Cerebellum (tissue), 4 donors: ENCODE measurements at places on chromosomes 1 and 21. TPM values are rescaled to one million over a fixed set of nuclear protein-coding genes. Genes with fewer than 3 reads are reported as not detected.

Gene ADAMTSL4
- total RNA-seq: 0.36 TPM

Gene NUDT4B
- 4.3 TPM for total RNA-seq

Gene SLC16A4
- total RNA-seq: 20.8 TPM

Gene FCRLB
- total RNA-seq: 1.4 TPM

Gene SLC22A15
- 32.8 TPM for total RNA-seq

GRCh38 chr1:18414872-18415447, 65.8 kb upstream of the KLHDC7A start:
- DNase-seq: no peak

DNA sequence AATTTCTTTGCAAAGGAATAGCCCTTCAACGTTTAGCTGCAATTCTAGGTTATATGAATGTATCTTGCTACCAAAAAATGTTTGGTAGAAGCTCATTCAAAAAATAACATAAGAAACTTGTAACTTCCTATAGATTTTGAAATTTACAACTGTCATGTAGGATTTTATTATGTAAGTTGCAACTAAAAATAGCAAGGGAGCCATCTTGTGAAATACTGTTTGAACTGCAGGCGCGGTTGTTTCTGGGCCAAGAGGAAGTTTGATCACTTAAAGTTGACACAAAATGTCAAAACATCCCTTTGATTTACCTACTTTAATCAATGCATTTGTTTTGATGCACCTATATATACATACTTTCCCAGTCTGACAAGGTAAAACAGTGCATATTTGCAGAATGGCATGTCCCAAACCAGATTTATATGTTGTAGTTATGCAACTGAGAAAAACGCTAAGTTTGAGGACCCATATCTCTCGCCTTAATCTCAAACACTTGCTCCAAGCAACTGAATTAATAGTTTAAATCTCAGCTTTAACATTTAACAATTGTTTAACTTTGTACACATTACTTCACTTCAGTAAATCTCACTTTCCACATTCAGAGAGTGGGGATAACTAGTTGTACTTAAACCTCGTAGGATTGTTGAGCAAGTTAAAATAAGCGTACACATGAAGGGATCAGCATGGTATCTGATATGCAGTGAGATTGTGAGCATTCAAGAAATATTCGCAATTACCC, 63.9 kb downstream of the KCNK2 start:
- no peak for DNase-seq

DNA sequence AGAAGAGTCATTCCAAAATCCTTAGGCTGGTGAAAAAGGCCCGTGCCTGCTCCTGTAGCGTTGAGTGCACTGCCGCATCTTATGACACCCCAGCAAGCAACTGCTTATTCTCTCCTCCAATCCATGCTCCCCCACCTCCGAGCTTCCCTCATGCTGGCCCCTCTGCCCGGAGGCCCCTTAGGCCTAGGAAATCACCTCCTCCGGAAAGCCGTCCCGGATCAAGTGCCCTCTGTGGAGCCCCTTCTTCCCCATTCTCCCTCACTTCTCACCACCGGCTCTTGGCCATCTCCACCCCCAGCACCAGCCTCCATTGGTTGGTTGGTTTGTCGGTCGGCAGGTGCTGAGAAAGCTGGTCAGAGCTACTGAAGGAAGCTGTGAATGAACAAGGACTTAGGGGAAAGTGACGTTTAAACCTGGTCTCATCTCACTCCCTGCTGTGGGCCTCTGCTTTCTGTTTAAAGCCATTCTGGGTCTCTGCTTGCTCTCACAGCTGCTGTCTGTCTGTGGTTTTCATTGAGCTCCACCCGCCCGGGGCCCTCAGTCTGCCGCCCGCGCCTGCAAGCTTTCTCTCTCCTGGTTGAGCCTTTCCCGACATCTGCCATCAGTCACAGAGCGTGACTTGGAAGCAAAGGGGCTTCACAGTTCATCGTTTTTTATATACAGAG, 122.2 kb downstream of the KCNN3 start:
- no peak for DNase-seq

GRCh38 chr1:58062635-58063034, 483.9 kb downstream of the OMA1 start:
- no peak for DNase-seq

GRCh38 chr1:32138965-32139364, 31.1 kb downstream of the KPNA6 start:
- DNase-seq: no peak

DNA sequence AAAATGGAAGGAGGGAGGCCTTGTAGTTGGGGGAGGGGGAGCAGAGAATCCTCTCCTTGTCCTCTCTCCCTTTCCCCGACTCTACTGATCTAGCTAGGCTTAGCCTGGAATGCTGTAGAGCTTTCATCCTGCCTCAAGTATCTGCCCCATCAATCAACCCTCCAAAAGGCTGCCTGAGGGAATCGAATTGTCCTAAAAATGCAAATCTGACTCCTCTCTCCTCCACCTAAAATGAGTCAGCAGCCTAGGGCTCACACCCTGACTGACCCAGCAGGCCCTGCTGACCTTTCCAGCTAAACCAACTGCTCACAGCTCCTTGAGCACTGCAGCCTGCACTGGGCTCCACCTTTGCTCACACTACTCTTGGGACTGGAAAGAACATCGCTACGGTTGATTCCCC, 2.8 kb downstream of the HPDL start:
- DNase-seq: no peak

GRCh38 chr1:157245823-157246222, 107.6 kb upstream of the ETV3 start:
- DNase-seq: no peak

GRCh38 chr1:19398309-19398760, 86.2 kb downstream of the SLC66A1 start:
- DNase-seq: no peak

GRCh38 chr1:110765640-110766335, 91.0 kb upstream of the KCNA3 start:
- DNase-seq: peak; percentile 55

GRCh38 chr1:157955221-157955620, 38.2 kb upstream of the KIRREL1 start:
- DNase-seq: no peak

- DNase-seq: peak; percentile 7
These were observed 1.7 kb upstream of the VWA1 start for GRCh38 chr1:1433804-1434130.

DNA sequence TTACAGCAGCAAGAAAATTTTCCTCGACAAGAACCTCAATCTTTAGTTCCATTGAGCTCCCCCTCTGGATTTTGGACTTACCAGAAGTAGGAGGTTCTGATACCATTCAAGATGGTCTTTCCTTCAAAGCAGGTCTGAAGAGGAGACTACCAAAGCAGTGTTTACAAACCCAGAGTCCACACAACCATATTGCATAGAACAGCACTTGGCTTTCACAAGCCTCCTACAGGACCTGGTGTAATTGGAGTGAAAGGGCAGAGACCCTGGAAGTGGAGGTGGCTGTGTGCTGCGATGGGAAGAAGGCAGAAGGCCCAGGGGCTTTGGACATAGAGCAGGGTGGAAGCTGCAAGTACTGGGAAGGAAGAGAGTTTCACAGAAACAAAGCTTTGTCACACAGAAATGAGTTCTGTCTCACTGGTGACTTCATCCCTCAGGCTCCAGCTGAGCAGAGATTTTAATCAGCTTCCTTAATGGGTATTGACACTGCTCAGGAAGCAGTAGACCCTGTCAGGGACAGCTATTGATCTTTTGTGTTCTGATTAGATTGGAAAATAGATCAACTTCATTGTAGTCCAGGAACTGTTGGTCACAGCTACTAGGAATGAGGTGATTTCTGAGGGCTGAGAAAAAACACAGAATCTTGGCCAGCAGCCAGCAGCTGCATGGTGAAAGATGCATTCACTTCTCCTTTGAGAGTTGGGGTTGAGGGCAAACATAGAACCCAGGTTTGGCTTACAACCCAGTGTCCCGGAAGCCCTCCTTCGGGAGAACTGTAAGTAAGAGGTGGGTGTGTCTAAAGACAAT, 124.0 kb downstream of the SYT2 start:
- peak; percentile 45 for DNase-seq

DNA sequence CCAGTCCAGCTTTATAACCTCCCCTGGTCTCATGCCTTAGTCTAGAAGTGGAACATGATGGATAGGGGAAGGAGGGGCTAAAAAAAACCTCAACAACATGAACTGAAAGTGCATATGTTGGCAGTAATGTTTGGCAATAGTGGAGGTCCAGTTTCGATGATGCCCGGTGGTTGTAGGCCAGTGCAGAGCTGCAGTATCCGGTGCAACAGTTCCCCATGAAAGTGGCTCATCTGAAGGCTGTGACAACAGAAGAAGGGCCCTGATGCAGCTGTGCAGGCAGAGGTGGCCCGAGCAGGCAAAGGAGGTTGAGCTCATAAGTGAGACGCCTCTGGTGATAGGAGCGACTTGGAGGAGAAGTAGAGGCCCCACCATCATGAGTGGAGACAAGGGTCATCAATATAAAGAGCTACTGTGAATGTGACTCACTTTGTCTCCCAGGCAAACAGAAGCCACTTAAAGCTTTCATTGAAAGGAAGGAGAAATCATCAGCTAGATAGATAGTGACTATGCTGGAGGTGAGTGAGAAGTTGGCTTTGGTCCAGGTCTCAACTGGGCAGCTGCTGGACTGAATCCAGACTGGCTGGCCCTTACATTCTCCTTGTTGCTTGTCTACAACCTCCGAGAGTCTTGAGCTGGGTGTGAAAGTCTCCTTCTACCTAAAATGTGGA, 10.2 kb upstream of the CREG1 start:
- peak; percentile 20 for DNase-seq

DNA sequence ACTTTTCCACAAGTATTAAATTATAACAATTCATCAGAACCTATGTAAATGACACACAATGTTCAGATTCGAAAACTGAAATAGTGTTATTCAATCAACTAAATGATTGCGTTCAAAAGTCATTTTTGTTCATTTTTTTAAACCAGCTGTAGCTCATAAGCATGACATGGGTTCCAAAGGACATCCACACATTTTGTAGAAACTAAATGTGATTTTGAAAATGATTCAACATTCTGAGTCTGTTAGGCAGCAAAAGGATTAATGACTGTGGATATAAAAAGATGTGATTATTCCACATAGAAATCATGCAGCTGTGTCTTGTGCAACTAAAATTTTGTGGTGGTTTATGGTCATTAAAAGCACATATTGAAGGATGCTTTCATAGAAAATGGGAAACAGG, 204.5 kb downstream of the BRINP3 start:
- DNase-seq: no peak

GRCh38 chr1:6466751-6467150, 778 bp upstream of the TNFRSF25 start:
- no peak for DNase-seq

DNA sequence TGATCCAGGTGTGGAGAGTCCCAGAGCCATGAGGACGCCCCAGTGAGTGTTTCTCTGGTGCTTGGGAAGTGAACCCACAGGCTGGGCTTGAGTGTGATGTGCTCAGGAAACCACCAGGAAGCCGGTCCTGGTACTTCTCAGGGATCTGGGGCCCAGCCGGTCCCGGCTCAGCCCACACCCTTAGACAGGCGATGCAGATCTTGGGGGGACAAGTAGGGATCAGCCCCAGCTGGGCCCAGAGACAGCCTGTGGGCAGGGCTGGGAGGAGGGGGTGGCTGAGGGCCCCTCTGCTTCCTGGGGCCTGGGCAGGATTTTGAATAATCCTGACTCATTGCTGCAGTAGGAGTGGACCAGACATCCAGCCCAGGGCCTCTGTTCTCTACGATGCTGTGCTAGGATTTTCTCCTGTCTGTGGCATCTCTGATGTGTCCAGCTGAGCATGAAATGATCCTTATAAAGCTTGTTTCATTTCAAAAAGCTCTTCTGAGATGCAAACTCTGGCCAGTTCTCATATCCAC, 698.0 kb downstream of the PTPRU start:
- DNase-seq: no peak

DNA sequence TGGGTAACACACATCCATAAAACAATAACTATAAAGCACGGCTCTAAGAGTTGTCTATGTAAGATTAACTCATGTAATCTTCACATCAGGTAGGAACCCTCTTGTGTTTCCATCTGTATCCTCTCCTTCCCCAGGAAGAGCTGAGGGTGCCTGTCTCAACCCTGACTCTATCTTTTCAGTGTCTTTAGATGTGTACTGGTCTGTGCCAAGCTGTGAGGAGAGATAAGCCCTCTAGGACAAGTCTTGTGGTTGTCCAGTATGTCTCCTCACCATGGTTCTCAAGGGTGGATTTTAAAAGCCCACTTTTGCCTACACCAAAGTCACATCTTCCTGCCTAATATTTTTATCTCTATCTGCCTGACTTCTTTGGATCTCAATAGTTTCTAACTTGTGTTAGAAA, 300.1 kb downstream of the KCNT2 start:
- no peak for DNase-seq

- DNase-seq: no peak
These were observed 86.5 kb upstream of the WARS2 start for GRCh38 chr1:119226913-119227312.

GRCh38 chr1:172398193-172398592, 22.3 kb upstream of the C1orf105 start:
- DNase-seq: no peak

- DNase-seq: no peak
These were observed 9.2 kb downstream of the TNFRSF9 start for GRCh38 chr1:7931446-7931812.

DNA sequence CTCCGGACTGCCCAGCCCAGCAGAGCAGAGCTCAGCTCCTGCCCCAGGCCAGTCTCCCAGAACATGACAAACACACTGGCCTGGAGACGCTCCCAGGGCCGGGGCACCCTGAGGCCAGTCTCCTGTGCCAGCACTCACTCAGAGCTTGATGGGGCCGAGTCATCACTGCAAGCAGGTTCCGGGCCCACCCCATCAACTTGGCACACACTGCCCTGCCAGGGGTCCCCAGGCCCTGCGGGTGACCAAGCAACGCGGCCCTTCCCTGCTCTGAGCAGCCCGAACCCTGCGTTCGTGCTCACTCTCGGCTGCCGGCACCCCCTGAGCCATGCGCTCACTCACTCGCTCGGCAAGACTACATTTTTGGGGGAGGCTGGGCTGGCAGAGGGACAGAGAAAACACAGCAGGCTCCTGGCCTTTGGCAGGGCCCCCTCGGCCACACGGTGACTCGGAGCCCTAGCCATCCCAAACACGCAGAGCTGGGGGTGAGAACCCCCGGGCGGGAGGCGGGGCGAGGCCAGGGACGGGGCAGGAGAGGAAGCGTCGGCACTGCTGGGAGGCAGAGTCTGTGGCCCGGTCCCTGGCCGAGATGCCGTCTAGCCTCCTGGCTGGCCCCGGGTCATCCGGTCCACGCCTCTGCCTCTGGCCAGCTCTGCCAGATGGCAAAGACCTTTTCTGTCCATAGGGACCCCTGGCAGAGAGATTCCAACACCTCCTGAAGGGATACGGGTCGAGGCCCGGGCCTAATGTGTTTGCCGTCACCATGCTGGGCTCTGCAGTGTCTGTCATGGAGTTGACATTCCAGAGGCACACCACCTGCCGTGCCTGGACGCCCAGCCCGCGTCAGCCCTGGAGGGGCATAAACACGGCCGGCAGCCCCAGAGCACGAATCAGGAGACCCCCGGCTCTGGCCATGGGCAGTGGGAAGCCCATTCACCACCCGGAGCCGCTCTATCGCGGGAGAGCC, 68.0 kb downstream of the MEGF6 start:
- no peak for DNase-seq

- no peak for DNase-seq
These were observed 920 bp downstream of the MTR start for GRCh38 chr1:236795757-236796667.
